Dorsolateral prefrontal cortex (tissue), 122 donors: ENCODE measurements at places on chromosomes 2 and 18.

- DNase-seq: no peak
Measured at GRCh38 chr2:178229927-178230326, 35.6 kb downstream of the OSBPL6 start.

DNA sequence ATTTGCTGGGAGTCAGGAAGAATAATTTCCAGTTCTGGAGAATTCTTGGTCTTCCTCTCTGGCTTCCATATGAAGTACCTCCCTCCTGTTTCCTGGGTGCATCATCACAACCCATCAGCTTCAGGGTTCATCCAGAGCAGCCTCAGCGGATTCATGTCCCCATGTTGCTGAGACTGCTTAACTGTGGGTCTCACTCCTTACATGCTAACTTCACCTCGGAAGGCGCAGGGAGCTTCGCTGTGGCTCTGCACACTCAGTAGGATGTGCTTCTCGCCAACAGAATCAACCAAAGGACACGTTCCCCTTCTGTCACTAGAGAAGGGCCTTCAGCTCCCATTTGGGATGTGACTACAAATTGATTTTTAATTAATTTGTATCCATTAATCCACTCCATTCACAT, 24.2 kb downstream of the FBLN7 start:
- no peak for DNase-seq

DNA sequence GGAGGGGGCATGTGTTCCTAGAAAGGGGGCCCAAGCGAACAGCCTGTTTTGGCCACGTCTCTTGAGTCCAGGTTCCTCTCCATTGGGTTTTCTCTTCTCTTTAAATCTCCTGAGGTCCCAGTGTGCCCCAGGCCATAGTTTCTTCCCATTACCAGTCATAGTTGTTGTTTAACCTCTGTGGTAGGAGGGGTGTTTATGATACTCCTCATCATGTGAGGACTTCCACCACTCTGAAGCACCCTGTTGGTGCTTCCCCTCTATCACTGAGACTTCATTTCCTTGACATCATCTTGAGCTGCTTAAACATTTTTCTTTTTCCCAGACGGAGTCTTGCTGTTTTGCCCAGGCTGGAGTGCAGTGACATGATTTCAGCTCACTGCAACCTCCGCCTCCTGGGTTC, 45.9 kb downstream of the WIPF1 start:
- no peak for DNase-seq

GRCh38 chr2:222272446-222273015, 26.3 kb downstream of the PAX3 start:
- no peak for DNase-seq

DNA sequence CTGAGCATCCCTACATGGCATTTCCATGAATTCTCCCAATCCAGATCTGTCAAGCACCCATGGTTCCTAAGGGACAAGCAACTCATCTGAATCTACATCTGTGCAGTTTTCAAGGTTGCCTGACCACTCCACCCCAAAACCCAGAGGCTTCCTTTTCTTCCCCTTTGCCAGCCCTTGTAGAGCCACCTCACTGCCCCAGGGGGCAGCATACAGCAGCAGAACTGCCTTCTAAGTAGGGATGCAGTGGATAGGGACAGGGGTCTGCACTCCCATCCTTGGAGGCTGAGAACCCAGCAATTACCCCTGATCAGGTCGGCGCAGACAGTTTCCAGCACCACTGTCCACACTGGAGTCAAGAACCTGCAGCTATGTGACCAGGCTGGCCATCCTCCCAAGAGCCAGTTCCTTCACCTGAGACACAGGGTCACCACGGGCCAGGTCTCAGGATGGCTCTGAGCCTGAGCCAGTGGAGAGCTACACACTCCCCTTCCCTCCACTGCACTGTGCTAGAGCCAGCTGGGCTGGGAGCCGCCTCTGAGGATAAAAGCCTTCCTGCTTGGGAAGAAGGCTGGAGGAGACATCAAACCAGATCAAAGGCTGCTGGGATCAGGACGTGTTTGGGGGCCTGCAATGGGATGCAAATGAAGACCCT, 283.1 kb downstream of the CELF4 start:
- DNase-seq: no peak

- DNase-seq: no peak
Measured at GRCh38 chr2:242046206-242046826, 176.8 kb downstream of the RTP5 start.

DNA sequence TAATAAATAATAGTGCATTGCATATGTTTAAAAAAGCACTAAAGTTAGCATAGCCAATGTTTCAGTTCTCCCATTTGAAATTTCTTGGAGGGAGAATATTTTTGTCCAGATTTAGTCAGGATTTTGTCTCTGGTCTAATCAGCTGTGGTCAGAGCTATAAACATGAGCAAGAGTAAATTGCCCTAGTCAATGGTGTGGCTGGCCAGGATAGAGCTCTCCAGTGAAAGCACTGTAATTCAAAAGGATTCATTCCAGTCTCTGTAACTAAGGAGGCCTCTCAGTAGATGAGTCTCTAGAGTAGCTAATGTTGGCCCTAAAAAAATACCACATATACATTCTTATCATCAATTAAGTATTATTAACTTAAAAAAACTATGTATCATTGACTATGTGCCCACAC, 241.6 kb downstream of the CDCA7 start:
- DNase-seq: no peak

DNA sequence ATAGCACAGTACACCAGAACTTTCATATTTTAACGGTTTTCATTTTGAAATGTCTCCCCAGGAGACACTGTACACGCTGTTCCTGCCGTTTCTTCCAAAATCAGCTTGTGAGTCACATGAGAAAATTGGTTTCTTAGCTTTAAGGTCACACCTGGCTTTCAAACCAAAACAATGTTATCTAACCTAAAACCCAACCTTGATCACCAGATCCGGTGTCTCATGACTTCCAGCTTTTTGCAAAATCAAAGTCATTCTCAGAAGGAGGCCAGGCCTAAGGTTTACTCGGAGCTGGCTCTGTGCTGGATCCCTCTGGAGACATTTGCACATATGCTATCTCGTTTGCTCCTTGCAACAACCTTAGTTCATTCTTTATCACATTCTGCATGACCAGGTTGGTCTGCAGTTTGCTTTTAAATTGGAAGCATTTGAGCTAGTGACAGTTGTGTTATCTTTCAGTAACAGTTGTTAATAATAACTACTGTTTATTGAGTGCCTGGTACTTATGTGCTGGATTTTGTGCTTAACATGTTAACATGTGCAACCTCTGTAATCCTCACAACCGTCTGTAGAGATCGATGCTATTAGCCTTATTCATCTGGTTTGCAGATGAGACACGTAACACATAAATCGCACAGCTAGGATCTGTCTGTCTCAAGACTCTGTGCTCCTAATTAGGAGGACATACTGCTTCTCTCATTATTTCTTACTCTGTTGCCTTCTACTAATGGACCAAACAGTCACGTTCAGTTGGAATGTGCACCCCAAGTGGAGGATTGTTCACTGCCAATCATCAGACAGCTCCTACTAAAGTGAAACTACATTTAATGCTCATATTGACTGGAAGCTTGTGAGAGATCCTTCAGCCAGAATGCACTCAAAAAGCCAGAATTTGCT, 105.5 kb downstream of the RNF144A start:
- DNase-seq: no peak

GRCh38 chr2:142897807-142898206, 20.3 kb downstream of the KYNU start:
- DNase-seq: no peak

DNA sequence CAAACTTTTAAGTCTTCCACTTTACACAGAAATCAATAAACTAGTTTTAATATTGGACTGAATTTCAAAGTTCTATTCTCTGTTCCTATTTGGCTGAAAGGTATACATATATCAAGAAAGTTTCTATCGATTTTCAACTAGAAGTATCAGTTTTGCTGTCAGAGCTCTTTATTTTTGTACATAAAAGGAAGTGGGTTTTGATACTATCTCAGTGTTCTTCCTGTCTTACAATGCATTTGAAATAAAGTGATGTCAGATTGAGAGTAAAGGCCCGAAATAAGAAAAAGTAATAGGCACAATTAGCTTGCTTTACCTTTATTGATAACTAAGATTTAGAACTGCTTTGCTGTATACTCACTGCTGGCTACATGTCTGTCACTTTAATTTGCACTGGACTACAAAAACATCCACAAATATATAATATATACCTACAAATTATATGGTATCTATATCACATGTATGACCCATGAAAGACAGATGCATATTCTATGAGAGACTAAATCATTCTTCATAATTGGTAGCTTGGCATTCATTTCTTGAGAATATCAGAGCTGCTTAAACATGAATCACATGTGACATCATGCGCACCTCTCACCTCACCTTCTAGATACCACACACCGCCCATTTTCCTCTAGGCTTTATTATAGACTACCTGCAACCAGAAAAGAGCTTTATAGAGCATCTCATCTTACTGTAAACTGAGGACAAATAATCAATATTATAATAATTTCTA, 83.6 kb downstream of the ASXL2 start:
- no peak for DNase-seq

GRCh38 chr2:215772003-215772402, 241.3 kb downstream of the MREG start:
- no peak for DNase-seq

DNA sequence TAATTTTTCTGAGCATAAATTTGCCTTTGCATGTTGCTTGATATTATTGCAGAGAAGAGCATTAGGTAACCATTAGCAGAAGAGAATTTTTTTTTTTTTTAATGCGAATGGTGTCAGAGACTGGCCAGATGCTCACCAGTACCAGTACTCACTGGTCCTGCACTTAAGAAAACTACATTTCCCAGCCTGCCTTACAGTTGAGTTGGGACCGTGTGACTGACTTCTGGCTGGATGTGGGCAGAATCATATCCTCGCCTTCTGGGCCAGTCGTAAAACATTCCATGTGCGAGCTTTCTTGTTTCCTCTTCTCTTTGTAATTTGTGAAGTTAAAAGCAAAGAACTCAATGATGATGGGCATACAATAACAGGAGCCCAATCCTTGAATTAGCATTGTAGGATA, 132.4 kb downstream of the LRRC30 start:
- no peak for DNase-seq

DNA sequence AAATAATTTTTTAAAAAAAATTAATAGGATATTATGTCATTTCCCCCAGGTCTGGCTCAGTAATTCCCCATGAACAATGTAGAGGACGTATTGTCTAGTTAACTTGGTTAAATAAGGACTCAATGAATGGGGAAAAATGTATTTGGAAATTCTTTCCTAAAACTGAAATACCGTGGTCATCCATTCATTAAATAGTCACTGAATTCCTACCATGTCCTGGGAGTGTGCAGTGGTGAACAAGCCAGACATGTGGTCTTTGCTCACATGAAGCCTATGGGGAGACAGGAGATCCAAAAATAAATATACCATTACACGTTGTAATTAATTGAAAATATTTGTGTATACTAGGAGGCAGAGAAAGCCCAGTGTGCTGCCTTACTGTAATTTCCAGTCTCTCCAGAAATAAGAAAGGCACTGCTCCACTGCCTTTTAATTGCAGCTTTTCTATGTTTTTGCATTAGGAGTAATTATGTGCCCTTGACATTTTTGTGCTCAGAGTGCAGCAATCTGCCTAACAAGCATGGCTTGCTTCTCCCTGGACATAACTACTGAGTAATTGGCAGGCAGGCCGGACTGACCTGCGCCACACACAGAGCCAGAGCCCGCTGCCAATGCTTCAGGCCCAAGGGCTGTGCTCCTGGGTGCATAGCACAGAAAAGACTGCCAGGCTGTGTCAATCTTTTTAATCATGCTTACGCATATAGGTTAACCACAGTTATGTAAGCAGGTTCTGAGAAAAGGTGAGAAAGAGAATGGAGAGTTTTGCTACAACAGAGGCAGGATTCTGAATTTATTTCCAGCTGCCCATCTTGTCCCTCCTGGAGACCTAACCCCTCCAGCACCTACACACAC, 22.2 kb upstream of the TTC39C start:
- no peak for DNase-seq

- DNase-seq: no peak
Measured at GRCh38 chr2:42905341-42906110, 113.1 kb upstream of the HAAO start.

- DNase-seq: no peak
Measured at GRCh38 chr2:113091231-113091896, 23.6 kb downstream of the IL1F10 start.

GRCh38 chr2:10507106-10507505, 59.0 kb upstream of the ODC1 start:
- no peak for DNase-seq

DNA sequence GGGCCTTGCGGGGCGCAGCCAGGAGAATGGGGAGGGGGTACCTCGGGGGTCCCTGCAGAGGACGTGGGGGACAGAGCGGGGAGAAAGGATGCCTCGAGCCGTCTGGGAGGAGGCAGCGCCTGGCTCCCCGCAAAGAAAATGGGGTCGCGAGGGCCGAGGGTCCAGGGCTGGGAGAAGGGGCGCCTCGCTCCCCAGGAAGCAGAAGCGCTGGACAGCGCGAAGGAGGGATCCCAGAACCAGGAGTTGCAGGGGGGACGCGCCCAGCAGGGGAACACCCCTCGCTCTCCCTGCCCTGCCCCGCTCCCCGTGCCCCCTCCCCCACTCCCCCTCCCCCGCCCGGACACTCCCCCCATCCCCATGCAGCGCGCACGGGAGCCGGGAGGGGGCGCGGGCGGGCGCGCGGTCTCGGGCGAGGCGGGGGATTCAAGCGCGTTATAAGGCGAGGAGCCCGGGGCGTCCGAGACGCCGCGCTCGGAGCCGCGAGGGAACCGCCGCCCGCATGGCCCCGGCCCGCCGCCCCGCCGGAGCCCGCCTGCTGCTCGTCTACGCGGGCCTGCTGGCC, at the start of gene ERFE:
Gene ERFE (plus strand): TSS at position 462 of the 562 bp plus-strand sequence. CDS start 38 bp downstream, at position 500.
- DNase-seq: no peak

DNA sequence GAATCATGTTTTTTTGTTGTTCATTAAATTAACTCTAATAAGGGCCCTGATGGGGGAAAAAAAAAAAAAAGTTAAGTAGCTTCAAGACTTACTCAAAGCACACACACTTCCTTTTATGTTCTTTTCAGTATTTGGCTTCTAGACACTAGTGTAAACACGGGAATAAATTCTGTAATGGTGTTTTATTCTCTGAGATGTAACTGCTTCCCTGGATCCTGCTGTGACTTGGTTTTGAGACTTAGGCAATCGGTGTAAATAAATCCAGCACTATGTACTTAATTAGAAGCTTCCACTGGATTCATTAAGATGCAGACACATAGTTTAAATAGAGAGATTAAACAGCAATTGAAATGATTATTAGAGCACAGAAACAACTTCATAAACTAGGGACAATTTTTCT, 26.1 kb upstream of the AP1S3 start:
- DNase-seq: no peak

GRCh38 chr2:190767821-190768220, 112.8 kb upstream of the GLS start:
- no peak for DNase-seq
